ENCODE measurements at places on chromosomes 3 and 15.

GRCh38 chr3:65030847-65031463, 343.2 kb upstream of the ADAMTS9 start:
- no peak for DNase-seq

DNA sequence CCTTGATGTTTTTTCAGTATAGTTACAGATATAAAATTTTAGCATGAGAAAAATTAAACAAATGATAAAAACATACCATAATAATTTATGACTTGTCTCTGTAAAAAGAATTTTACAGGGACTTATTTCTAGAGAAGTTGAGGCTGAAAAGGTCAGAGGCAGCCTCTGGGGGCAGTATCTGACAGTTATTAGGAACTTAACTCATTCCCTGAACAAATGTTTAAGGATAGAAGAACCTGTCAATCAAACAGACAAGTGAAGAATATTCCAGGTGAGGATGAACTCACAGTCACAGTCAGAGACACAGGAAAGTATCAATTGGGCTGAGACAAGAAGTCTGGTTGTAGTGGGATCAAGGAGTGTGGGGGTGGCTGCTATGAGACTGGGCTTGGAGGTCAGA, 7.3 kb downstream of the MYLK start:
- DNase-seq: no peak

- DNase-seq: no peak
Measured at GRCh38 chr3:157122116-157122515, 37.8 kb downstream of the CCNL1 start.

GRCh38 chr3:139468399-139468798, 7.9 kb downstream of the RBP2 start:
- no peak for DNase-seq
